ENCODE measurements at places on chromosomes 7 and 10.

DNA sequence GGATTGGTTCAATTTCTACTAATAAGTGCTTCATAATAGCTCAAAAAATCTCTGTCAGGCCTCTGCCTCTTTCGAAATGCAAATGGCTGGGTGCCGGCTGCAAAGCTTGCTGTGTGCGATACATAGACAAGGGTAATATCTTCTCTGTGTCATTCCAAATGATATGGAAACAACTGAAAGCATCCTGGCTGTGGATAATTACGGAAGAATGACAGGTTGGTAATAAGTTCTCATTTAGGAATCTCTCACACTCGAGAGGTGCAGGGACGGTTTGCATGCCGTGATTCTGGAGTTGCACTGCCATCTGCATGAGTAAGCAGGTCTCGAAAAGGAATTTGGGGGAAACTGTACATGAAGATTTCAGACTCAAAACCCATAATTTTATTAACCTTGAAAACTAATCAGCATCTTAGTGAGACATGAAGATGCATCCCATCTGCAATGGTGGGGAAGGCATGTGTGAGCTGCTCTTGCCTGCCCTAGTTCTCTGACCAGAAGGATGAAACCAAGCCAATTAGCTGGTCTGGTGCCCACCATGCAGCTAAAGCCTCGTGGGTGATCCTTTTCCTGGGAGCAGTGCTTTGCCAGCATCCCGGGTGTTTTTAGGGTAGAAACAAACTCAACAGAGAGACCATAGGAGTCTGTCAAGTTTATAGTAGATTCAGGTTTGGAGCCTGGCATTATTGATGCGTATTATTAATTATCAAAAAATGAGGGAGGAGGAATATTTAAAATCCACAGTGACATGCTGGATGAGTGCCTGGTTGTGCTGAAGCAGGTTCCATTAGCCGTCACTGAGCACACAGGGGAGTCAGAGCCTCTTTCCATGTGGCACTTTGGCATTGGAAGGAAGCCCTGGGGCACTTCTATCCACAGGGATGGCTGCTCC is 503.6 kb upstream of the MGMT start:
- DNase-seq: no peak

GRCh38 chr10:132453470-132453861 is 56.5 kb downstream of the PWWP2B start:
- DNase-seq: no peak

DNA sequence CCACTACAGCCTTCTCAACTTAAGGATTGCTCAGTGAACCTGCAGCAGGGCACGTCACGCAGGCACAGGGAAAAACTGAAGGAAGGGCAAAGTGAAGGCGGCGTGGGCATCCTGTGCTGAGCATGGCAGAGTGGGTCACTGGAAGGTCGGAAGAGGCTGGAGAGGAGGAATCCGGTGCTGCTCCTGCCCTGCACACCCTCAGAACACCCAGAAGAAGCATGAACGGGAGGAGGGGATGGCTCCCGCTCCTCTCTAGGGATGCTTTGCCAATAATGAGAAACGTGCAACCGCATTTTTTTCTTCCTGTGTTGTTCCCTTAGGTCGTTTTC is 175.1 kb downstream of the TNS3 start:
- DNase-seq: no peak

DNA sequence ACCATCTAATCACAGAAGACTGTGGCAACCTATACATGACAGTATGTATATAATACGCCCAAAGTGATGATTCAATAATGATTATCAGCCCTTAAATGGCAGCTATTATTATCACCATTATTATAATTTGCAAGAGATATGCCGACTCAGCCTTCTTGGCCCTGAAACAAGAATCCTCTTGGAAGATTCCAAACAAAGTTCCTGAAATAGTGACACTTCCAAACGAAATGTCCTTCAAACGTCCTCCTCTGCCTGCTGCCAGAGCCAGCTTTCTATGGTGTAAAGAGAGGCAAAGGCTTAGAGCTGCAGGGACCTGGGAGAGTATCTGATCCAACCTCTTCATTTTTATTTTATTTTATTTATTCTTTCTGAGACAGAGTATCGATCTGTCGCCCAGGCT is 36.0 kb downstream of the NRAP start:
- no peak for DNase-seq

DNA sequence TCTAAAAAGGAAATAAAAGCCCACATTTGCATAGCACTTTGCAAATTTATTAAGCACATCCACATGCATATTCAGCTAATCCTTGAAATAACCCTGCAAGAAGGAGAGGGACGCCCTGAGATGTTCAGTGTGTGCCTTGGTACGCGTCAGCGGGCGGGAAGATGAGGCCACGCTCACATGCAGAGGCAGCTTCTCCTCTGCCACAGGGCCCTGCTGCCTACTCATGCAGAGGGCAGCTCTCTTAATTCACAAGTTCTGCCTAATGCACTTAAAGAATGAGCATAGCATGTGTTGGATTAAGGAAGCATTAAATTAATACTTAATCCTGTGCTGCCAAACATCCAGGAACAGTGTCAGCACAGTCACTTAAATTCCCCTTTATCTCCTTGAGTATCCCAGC is 132.3 kb downstream of the HECW1 start:
- no peak for DNase-seq

DNA sequence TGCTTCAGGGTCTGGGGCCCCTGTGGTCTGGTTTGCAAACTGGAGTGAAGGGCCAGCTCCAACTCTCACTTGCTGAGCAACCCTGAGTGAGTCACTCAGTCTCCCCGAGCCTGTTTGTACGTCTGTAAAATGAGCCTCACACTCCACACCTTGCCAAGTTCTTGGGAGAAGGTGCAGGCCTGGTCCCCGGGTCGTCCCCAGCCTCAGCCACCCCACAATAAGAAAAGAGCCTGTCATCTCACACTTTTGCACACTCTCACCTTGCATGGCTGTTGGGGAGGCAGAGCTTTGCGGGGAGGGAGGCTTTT is 5.2 kb downstream of the GRIFIN start:
- DNase-seq: no peak

Data from tibial nerve (tissue), 4 donors.